MG63 (cell line): ENCODE measurements at places on chromosomes 12 and 14. TPM values are rescaled to one million over a fixed set of nuclear protein-coding genes. Genes with fewer than 3 reads are reported as not detected.

- peak; percentile 43 for DNase-seq
Measured at GRCh38 chr12:58711974-58712373, 208.3 kb downstream of the LRIG3 start.

- no peak for DNase-seq
Measured at GRCh38 chr14:65250162-65250495, 147.8 kb upstream of the MAX start.

The KRT74 gene
- not detected in 2 replicates for total RNA-seq

The NPFF gene
- not detected in 2 replicates for total RNA-seq

- no peak for DNase-seq
Measured at GRCh38 chr12:70962226-70962794, 41.8 kb upstream of the PTPRR start.

The STK38L gene
- 4.1 and 22.4 TPM in 2 replicates for total RNA-seq

The A2M gene
- 0.07 TPM in 1 of 2 replicates, not detected in the other for total RNA-seq

DNA sequence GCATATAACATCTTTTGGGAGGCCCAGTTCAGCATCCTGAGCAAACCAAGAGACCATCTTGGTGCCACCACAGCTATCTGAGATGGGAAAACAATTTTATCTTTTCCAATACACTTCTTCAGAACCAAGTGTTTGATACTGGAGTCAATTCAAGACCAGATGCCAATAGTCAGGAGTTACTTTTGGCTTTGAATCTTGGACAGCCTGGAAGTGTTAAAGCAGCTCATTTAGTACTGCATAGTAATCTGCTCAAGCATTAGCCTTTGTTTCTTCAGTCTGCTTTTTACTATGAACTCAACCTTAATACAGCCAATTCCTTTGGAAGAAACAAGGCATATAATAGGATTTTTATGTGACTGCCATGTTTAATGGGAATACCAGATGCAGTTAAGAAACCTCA is 81.9 kb upstream of the TSPAN8 start:
- no peak for DNase-seq
